ENCODE measurements at places on chromosomes 4 and X.

DNA sequence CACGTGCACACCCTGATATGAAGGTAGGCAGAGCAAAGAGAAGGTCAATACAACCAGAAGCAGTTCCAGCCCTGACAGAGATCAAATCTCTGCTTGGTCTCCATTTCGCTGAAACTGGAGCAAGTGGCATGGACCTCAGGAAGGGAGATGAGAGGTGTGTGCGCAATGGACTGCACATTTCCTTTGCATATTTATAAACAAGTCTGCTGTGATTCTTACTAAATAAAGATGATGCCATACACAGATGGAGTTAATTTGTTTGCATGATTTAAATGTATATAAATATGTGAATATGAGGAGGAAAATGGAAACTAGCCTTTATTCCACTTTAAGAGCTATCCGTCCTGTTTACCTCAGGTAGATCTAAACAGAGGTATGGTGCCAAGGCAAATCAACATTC lies 2.1 kb upstream of the SCRG1 start:
- DNase-seq: no peak

DNA sequence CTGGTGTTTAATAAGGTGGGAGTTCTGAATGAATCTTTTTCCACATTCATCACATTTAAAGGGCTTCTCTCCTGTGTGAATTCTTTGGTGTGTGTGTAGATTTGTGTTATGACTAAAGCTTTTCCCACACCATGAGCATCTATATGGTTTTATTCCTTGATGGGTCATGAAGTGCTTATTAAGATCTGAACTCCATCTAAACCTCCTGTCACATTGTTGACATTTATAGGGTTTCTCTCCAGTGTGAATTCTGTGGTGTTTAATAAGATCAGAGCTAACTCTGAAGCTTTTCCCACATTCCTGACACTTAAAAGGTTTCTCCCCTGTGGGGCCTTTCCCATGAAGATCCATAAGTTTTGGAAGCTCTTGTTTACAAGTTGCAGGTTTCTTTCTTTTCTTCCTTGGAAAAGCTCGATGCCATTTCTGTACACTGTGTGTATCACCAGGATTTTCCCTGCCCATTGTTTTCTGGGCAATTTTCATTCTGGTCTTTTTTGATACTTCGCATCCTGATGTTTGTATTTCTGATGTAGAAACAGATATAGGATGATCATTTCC lies 21.9 kb upstream of the ETDC start:
- no peak for DNase-seq

GRCh38 chr4:106738121-106738520 lies 298.0 kb downstream of the DKK2 start:
- DNase-seq: no peak

DNA sequence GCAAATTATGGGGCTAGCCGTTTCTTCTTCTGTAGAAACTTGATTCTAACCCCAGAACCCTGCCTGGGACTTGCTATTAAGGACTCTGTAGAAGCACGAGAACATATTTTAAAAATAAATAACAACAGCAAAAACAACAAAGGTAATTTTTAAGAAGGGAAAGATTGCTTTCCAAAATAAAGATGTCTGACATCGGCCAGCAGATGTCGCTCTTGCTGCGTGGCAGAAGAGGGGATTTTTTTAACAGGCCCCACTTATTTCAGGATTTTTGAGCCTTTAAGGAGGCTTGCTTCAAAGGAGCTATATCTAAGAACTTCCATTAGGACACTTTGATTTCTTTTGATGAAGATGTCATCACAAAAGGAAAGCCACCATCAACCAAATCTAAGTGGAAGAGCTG lies 62.8 kb upstream of the EGFL6 start:
- DNase-seq: peak; percentile 46

DNA sequence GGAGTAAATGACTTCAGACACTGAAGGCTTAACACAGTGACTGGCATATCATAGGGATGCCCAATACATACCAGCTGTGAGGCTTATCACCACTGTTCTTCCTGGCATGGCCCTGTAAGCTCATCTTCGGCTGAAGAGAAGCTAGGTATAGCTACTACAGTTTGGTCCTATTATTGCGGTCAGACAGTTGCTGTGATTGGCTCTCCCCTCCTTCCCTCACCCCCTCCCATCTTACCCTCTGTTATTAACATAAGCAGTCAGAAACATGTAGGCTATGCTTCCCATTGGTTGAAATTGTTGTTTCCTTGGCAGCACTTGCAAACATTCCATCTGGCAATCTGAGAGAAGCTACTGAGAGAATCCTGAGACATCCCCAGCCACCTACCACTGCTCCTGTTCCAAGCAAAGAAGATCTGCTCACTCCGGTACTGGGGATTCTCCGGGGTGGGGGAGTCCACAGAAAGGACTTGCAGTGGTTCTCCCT lies at the start of gene AKAP14:
AKAP14 (plus strand) TSS at position 51 of the 484 bp plus-strand sequence. CDS start 7,331 bp downstream, outside the sequence.
- DNase-seq: no peak

DNA sequence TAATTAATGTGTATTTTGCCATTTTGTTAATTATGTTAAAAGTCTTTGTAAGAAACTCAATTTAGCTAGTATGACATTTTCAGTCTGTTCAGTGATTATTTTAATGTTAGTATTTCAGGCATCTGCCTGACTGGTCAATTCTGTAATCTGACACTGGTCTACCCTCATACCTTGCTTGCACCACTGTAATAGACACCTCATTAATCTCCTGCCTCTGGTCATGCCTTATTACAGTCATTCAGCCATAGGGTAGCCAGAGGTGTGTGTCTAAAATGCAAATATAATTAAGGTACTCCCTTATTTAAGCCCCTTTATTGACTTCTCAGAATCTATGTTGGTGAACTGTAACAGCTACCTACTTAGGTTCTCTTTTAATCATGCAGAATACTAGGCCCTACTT lies 861.1 kb upstream of the IGFBP7 start:
- no peak for DNase-seq

- no peak for DNase-seq
These were observed 67.6 kb downstream of the POLA1 start for GRCh38 chrX:24761306-24761705.
